ENCODE measurements at places on chromosomes 2 and 18.

GRCh38 chr2:143916781-143917180, 603.1 kb downstream of the ZEB2 start:
- no peak for DNase-seq

- DNase-seq, result no peak
These were observed 112.0 kb downstream of the PPP1R1C start for GRCh38 chr2:182097571-182098164.

GRCh38 chr2:174594456-174594855, 3.1 kb downstream of the WIPF1 start:
- no peak for DNase-seq

DNA sequence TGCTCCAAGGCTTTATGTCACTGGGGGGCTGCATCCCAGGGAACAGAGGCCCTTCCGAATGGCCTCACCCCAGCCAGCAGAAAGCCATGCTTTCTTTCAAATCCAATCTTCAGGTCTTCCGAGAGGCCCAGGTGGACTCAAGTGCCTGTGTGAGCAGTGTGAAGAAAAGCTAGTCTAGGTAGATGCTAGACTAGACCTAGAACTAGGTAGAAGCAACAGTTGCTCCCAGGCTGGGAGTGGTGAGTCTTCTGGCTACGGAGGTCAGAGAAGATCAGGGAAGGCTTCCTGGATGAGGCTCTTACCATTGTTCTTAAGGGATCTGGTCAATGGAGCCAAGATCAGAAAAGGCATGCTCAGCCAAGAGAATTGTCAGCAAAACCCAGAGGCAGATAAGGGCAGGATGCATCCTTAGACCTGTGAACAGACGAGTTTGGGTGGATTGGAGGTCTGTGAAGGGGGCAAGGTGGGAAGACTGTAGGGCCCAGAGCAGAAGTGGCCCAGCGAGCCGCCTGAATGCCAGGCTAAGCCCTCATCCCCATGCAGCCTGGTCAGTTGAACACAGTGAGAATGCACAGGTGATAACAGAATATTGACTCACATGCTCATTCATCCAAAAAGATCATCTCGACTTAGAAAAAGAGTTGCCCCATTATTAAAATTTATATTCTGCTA, 110.8 kb downstream of the SMAD7 start:
- DNase-seq, result no peak

DNA sequence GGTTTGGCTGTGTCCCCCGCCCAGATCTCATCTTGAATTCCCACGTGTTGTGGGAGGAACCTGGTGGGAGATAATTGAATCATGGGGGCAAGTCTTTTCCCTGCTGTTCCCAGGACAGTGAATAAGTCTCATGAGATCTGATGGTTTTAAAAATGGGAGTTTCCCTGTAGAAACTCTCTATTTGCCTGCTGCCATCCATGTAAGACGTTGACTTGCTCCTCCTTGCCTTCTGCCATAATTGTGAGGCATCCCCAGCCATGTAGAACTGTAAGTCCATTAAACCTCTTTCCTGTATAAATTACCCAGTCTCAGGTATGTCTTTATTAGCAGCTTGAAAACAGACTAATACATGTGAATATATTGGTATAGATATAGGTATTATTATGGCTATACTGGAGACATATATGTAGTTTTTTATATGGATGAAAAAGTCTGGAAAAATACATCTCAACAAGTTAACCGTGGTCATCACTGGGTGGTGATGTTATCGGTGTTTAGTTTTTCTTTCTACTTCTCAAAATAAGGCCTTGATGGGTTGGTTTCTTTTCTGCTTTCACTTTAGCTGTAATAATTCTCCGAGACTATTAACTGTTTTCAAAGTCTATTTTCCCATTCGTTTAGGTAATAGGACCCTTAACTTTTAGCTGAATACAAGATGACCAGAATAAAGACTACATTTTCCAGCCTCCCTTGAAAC, 39.1 kb upstream of the NCOA1 start:
- no peak for DNase-seq
